ENCODE measurements at places on chromosomes 5 and 9.

GRCh38 chr9:120904061-120904977 is 22.3 kb downstream of the TRAF1 start:
- peak; percentile 81 for DNase-seq

DNA sequence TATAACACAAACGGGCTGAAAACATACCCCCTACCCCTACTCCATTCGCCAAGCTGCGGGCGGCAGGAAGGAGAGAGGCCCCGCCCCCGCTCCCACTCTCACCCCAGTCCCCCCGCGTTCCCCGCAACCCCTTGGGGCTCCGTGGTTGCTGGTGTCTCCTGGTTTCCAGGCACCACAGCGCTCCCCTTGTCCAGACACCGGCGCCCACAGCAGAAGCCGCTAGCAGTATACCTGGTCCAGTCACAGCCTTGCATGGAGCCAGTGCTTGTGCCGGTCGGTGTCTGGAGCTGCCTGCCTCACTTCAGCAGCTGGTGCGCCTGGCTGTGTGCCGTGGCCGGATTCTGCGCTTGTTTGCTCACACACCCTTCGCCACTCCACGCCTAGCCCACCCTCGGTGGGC is 240.5 kb upstream of the DAB2 start:
- no peak for DNase-seq

DNA sequence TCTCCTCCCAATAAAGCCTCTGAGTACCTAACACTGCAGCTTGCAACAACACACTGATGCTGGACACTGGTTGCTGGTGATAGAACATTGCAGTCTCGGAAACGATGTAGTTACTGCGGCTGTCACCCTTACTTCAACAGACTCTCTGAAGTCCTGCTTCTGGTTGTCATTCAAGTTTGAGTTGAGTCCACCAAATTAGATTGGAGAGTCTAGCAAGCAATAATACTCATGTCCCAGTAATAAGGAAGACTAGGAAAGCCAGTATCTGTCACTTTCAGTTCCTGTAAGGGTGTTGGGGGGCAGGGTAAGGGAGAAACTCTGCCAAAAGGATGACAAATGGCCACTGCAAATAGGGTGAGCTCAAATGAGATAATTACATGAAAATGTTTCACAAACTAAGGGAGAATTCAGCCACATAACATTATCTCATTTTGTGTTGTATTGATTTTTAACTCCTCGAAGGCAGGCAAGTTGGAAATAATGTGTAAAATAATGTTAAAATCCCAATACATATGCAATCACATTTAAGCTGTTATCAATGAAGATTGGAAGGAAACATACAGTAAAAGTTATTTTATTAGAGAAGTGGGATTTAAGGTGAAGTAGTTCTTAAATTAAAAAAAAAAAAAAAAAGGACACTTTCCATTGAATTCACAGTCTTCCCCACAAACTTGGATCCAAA is 849 bp upstream of the IFT74 start:
- no peak for DNase-seq

- no peak for DNase-seq
Measured at GRCh38 chr9:136202454-136203407, 2.2 kb downstream of the LHX3 start.

DNA sequence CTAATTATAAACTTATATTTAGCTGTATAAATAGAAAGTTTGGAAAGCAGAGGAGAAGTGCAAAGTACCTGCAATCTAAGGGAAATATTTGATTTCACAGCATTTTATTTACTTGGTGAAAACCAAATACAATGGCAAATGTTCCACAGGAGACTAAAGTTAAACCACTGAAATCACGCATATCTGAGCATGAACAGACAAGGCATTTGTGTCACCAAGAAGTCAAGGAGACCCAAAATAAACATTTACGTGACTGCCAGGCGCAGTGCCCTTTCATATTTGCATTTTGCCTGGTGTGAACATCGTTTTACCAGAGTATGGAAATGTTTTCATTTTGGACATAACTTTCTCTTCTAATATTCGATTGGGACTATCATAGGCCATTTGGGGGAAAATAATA is 20.6 kb downstream of the UGCG start:
- no peak for DNase-seq

DNA sequence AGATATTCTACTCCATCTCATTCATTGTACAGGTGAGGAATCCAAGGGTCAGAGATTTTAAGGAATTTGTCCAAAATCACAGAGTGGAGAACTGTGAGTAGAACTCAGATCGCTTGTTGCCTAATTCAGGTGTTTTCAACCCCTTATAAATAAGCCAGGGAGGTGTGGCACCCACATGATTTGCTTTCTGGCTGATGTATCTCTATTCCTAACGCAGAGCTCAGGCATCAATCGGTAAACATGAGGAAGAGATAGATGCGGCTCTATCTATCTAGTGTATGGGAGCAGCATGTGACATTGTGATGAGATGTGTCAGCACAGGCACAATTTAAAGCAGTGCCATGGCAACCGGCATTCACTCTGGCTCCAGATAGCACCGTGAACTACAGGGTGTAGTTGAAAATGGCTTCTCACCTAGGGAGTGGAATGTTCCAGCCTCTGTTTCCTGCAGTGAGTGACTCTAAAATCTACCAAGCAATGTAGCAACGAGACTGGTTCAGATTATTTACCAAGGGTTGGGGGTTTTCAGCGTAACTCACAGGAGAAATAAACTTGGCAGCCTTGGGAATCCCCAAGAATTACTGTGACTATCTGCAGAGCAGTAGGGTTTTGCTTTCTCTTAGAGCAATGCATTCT is 53.4 kb upstream of the SUB1 start:
- DNase-seq: peak; percentile 48

DNA sequence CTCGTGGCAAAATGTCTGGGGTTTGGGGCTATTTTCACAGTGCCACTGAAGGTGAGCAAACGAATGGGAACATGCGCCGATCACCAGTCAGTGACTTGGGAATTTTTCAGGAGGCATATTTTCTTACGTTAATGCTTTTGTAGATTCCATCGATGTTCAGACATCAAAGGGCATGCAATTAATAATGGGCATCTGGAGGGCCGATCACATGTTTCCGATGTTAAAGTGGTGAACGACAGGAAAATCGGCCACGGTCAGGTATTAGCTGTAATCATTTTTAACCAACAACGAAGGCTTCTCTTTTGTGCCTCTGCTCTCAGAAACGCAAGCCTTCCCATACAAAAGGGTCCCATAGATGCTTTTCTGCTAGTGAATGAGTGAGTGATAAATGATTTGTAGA is 155.0 kb upstream of the PITX1 start:
- DNase-seq: no peak

- DNase-seq: no peak
Measured at GRCh38 chr5:117792476-117792875, 1195.9 kb downstream of the DTWD2 start.

- no peak for DNase-seq
Measured at GRCh38 chr9:5144217-5144616, 41.2 kb downstream of the INSL6 start.

DNA sequence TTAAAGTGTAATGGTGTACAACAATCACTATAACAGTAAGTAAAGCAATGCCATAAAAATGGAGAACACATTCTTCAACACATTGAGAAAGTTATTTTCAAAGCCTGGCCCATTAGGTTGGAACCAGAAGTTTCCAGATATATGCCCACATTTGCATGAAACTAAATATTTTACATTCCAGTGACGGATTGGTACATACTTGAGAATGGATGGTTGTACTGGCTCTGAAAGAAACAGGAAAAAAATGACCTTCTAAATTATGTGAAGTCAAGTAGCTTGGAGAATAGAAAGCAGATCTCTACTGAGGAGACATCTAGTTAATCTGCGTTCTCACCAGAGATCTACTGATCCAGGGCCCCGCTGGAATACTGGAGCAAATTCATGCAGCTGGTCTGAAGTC is 1037.0 kb downstream of the NR2F1-AS1 start:
- no peak for DNase-seq

DNA sequence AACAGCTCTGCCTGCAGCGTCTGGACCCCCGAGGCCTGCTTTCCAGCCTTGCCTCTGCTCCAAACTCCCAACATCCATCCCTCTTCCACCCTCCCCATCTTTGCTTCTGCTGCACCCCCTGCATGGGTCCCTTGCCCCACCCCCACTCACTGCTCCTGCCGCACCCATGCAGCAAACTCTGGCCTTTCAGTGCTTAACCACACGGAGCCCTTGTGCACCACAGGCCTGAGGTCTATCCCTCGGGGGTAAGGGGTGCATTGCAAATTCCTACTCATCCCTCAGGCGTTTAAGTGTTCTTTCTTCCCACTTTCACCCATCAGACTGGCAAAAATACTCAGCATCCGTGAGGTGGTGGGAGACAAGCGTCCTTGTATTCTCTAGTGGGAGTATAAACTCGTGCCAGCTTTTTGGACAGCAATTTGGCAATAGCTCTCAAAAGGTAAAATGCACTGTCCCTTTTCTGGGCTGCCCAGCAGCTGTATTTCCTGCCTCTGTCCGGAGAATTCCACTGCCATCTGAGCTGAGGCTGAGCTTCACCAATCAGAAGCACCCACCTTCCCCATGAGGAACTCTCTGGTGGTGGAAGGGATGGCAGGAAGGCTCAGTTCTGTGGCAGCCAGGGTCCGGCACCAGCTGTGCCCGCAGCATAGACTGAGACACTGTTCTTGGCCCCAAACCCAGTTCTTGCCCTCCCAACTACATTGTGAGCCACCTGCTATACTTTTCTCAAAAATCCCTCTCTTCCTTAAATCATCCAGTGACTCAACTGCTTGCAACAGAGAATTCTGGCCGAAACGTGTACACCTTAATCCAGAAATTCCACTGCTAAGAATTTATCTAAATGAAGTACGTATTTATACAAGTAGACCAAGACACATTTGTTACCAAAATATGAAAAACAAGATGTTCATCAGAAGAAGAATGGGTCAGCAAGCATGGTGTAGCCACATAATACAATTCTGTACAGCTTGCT is 15.0 kb downstream of the PSMB7 start:
- no peak for DNase-seq

GRCh38 chr5:125272357-125272756 is 525.9 kb upstream of the ZNF608 start:
- DNase-seq: no peak

GRCh38 chr9:95736370-95736769 is 139.1 kb upstream of the ERCC6L2 start:
- DNase-seq: no peak

- DNase-seq: no peak
Measured at GRCh38 chr5:31556461-31556860, 24.4 kb downstream of the C5orf22 start.

- DNase-seq: no peak
Measured at GRCh38 chr9:77864211-77864889, 167.3 kb downstream of the GNAQ start.

GRCh38 chr5:6195711-6196358 is 182.5 kb downstream of the MED10 start:
- DNase-seq: no peak

DNA sequence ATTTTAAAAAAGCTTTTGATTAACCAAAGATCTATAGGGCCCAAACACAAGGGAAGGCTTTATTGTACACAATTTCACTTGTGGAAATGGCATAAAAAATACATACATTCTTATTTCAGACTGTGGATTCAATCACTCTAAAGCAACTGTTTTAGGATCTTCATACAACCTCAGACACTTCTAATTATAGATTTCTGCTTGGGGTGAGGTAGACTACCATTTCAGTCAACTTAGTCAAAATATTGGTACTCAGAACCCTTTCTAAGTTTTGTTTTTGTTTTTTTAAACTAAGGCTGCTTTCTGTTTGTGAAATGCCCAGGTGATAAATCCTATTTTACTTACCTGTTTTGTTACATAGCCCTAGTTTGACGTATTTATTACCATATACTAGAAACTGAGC is 284.5 kb upstream of the RASA1 start:
- no peak for DNase-seq

- DNase-seq: no peak
Measured at GRCh38 chr5:17177501-17178372, 39.7 kb upstream of the BASP1 start.

DNA sequence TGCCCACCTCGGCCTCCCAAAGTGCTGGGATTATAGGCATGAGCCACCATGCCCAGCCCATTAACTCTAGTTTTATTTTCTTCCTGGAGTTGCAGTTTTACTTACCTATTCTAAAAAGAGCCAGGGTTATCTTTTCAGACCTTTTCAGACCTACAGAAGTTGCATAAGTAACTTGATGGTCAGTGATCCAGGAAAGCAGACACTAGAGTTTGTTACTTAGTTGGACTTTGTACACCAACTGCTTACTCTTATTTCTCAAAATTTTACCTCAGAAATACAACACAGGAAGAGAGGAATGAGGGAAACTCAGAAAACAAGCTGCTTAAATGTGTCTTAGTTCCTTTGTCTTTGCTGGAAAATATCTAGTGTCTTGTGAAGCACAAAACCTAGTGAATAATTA is 25.4 kb downstream of the RAD23B start:
- no peak for DNase-seq

- no peak for DNase-seq
Measured at GRCh38 chr9:136090768-136091581, 4.1 kb downstream of the NACC2 start.

- no peak for DNase-seq
Measured at GRCh38 chr5:6307304-6307703, 71.0 kb downstream of the MED10 start.

DNA sequence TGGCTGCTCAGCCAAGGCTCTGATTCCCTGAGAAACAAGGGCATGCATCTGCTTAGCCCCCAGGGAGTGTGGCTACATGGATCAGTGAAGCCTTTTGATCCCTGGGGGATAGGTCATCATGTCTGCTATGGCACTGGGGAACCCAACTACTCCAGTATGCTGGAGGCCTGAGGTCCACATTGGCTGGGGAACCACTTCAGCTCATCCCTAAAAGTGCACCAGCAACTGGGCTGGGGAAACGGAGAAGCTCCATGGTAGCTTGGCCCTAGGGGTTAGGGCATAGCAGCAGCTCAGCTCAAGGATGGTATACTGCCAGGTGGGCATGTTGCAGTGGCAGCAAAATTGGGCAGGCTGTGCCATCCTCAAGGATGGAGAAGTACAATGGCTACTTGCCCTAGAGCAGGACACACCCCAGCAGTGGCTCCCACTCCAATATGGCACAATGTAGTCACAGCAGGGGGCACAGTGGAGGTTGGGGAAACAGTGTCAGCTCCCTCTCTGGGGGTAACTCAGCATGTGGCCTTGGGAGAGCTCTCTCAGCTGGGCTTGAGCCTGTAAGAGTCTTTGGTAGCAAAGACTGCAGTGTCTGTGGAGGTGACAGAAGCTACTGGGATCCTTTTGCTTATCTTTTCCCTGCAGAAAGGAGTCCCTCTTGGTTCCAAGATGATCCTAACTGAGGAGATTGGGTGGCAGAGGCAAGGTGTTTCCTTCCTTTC is 111.5 kb upstream of the FSTL4 start:
- DNase-seq: no peak

- DNase-seq: no peak
Measured at GRCh38 chr5:74500110-74500917, 140.2 kb downstream of the ENC1 start.

- DNase-seq: no peak
Measured at GRCh38 chr5:11266331-11266730, 505.3 kb upstream of the DAP start.

DNA sequence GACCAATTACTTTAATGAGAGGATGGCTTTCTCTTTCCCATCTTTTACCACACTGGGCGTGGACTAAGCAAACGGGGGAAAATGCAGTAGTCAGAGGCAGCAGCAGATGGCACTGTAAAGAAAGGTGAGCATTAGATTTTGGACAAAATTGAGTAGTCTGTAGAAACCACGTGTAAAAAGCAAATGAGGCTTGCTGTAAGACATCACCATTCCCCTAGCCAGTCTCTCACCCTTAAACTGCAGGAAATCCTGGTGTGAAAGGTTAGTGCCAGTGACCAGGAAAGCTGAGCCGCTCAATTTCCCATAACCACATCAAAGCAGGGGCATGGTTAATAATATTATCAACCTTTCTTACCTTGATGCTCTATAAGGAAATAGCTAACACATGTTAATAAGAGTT is 31.8 kb downstream of the SPATA31C2 start:
- DNase-seq: no peak

GRCh38 chr9:20437476-20437875 is 184.8 kb downstream of the MLLT3 start:
- no peak for DNase-seq

Measured in CD4-positive, alpha-beta T cell treated with Interleukin-15 for 1 hour (primary cell).